ENCODE measurements at places on chromosomes 12 and 14.
A peak's percentile ranks its signal among the peaks of the same experiment; 100 is the strongest.

GRCh38 chr12:62683776-62684569 is 217.3 kb downstream of the MON2 start:
- no peak for DNase-seq

DNA sequence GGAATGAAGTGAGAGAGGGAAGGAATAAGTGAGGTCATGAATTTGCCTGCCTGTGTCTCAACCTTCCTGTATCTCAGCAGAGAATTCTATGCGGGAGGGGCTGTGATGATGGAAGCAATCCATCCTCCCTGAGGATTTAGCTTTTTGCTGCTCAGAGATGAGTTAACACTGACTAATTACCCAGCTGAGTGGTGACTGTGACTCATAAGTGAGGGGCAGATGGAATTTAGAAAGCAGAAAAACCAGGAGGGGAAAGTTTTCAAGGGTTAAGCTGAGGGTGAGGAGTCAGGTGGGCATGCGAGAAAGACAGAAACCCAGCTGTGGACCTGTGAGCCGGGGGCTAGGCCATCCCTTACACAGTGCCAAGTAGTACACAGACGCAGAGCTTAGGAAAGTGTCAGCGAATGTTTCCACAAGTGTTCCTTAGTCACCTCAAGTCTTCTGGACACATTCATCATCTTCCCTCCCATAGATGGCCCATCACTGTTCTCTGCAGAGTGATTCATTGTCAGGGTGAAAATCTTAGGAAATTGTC is 277.9 kb downstream of the IPO8 start:
- no peak for DNase-seq

- no peak for DNase-seq
Observed at GRCh38 chr12:41635626-41636364, 447.7 kb downstream of the PDZRN4 start.

GRCh38 chr14:63993992-63994391 is 141.2 kb downstream of the SYNE2 start:
- no peak for DNase-seq

GRCh38 chr14:32472512-32473463 is 143.7 kb downstream of the AKAP6 start:
- DNase-seq, result no peak

DNA sequence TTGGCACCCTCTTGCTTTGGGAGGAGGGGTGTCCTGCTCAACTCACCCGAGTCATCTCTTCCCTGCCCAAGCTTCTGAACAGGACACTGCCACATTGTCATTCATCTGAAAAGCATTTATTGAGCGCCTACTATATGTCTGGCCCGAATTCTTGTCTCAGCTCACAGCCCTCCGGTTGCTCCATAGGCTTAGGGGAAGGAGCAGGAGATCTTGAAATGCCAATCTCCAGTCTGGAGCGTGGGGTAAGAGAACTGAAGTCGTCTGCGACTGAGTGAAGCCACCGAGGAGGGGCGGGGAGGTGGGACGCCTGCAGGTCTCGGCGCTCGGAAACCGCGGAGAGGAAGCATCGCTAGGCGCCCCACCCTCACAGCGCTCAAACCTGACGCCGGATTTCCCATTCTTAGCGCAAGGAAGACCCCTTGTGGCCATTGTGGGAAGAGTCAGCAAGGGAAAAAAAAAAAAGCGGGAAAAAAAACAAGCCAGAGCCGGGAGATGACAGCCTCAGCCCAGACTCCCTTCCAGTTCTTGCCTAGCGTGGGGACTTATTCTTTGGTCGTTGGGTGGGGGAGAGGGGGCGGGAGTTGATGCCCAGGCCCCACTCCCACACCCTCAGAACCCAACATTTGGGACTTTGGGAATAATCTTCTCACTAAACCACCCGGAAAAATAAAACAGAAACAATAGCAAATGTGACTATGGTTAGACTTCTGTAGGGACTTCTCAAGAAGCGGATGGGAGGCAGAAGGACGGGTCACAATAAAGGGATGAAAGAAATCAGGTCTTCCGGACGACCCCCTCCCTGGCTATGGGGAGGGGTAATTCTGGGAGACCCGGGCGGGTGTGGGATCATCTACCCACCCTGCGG is 28.2 kb upstream of the SMUG1 start:
- DNase-seq, result peak; percentile 85

GRCh38 chr14:76203086-76204001 is 51.6 kb downstream of the GPATCH2L start:
- DNase-seq, result no peak

DNA sequence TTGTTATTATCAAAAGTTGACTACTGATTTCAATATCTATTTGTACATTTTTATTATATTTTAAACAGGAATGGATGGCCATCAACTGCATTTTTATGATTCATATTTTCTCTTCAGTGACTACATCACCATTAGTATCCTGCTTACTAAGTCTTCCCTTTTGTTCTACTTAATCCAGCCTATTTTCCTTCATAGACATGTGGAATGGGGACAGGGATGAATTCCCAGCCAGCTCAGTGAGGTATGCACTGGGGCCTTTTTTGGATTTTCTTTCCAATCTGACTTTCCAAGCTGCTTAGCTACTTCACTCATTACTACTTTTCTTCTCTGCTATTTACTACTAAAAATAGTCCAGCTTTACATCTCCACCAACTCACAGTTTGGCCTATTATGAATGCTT is 38.4 kb downstream of the AKAP6 start:
- DNase-seq, result no peak

DNA sequence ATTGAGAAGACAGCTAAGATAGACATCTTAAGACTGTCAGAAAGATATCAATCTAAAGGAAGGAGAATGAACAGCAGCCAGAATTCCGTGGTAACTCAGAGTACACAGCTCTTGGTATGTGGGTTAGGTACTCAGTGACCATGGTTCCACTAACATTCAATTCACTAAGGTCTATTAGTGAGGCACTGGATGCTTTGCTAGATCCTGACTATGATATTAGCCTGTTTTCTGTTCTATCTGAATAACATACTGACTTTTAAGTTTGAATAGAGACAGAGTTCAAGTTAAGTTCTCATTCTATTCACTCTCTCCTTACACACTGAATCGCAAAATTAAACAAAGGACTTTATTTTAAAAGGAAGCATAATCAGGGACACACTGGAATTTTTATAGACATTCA is 106.4 kb downstream of the PRKD1 start:
- no peak for DNase-seq

GRCh38 chr14:70811578-70811977 is 2.3 kb upstream of the MAP3K9 start:
- DNase-seq, result no peak

- no peak for DNase-seq
Observed at GRCh38 chr14:66884149-66884548, 305.1 kb upstream of the GARIN2 start.

DNA sequence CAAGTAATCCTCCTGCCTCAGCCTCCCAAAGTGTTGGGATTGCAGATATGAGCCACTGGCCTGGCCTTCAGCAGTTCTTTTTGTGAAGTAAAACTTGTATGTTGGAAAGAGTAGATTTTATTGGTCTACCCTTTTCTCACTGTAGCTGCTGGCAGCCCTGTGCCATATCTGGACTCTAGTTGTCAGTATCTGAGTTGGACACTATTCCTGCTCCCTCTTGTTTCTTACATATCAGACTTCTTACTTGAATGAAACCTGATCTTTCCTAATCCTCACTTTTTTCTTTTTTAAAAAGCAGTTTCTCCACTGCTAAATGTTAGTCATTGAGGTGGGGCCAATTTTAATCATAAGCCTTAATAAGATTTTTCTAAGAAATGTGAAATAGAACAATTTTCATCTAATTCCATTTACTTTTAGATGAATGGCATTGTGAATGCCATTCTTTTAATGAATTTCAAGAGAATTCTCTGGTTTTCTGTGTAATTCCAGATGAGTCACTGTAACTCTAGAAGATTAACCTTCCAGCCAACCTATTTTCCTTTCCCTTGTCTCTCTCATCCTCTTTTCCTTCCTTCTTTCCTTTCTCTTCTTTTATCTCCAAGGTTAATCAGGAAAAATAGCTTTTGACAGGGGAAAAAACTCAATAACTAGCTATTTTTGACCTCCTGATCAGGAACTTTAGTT is 88.7 kb downstream of the APAF1 start:
- no peak for DNase-seq

DNA sequence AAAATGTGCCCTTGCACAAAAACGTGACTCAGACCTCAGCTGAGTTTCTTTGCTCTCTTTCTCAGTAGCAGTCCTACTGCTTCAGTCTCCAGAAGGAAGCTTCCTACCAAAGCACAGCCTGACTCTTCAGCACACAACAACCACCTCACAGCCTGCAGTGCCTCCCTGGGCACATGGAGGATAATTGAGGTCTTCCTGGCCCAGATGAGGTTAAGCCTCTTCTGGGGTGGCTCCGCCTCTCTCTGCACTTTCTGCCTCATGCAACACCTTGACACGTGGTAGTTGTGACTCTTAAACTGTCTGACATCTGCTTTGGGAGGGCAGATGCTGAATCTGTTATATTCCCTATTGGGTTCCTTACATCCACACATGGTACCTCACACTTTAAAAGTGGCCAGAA is 33.8 kb downstream of the GIT2 start:
- no peak for DNase-seq

DNA sequence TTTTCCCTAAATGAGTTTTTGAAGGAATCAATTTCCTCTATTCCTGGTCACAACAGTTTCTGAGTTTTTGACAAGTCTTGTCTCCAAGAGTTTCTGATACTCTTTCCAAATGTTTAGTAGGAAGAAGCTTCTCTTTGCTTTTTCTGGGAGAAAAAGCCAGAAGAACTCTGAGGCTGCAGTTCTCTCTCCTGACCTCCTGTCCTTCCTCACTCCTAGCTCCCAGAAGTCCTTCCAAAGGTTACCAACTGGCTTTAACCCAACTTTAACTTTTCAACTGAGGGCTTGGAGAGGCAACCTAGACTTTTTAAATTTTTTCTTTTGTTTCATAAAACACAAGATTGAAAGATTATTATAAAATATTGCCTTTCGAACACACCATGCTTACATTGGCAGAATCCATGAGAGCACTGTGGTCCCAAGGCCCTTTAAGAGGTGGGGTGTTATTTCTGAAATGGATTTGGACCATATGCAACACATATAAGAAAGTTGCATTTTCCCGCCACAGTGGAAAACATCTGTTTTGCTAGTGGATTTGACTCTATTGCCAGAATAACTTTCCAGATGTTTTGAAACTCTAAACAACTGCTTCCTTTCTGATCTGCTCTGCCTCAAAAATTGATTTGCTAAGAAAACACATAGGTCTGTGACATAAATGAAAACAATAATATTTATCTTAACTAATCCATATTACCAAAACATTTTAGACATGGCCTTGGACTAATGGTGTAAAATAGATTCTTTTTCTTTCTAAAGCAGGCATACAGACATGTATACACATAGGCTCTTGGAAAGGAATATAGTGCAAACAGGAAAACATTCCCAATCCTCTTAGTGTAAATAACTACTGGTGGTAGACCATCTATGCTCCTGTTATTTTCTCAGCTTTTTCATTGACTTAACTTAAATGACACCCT is 22.3 kb upstream of the EPS8 start:
- DNase-seq, result no peak

- DNase-seq, result no peak
Observed at GRCh38 chr12:54294953-54295566, 5.8 kb downstream of the NFE2 start.

DNA sequence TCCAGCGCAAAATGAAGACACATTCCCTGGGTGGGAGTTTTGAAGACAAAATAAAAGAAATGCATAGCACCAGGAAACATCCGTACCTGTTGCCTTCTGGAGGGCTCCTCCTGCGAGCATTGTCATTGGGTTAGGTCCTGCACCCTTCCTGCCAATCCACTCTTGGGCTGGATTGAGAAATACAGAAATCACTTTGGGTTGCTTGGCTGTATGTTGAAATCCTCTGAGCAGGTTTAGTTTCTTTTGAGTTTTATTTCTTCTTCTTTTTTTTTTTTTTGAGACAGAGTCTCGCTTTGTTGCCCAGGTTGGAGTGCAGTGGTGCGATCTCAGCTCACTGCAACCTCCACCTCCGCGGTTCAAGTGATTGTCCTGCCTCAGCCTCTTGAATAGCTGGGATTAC is 67.6 kb downstream of the ARF6 start:
- DNase-seq, result no peak

- DNase-seq, result no peak
Observed at GRCh38 chr12:25884920-25885234, 73.6 kb upstream of the RASSF8 start.

DNA sequence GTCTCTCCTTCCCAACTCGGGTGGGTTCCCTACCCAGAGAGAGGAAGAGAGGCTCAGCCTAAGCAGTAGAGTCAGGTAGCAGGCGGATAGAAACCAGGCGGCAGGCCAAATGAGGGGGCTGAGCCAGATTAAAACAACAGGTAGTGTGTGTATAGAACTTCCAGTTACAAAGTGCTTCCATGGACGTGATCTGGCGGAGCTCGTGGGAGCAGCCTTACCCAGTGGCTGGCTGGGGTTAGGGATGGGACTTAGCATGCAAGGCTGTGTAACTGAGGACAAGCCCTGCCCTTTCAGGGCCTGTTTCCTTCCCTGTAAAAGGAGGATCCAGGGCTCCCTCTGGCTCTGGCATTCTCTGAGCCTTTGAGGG is 8.3 kb downstream of the KRT80 start:
- DNase-seq, result no peak

DNA sequence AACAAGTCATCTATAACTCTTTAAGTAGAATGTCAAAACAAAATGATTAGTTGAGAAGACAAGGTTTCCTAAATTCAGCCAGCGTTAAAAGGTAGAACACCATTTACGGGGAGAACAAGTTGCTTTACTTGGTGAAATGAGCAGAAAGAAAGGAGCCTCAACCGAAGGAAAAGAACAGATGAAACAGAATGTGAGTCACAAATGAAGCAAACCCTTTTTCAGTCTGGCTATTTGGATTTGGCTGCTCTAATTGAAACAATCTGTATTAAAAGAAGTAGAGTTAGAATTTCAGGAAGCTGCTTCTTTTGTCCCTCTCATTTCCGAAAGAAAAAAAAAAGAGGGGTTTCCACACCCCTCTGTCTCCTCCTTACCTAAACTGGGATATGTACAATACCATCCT is 34.6 kb downstream of the CEP128 start:
- no peak for DNase-seq

DNA sequence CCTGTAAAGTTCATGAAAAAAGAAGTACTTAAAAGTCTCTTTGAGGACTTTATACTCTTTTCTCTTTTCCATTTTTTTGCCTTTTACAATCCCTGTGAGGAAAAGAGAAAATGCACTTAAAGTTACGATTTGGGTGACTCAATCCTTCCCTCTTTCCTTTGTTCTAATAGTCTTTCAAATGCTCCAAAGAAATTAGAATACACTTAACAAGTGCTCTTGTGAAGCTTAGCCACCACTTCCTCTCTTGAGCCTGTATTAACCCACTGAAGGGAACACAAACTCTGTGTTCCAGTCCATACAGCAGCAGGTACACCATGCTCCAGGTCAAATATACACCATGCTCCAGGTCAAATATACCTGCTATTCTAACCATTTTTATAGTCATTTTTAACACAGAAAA is 581.1 kb upstream of the MGAT4C start:
- DNase-seq, result no peak

GRCh38 chr14:74421981-74422380 is 4.0 kb downstream of the SYNDIG1L start:
- DNase-seq, result no peak

GRCh38 chr12:75814851-75815754 is 216.5 kb downstream of the PHLDA1 start:
- no peak for DNase-seq
